ENCODE measurements at places on chromosomes 11 and 22.

GRCh38 chr11:92416971-92417725 is 192.5 kb downstream of the FAT3 start:
- DNase-seq = no peak

GRCh38 chr11:44760477-44760872 is 33.7 kb downstream of the TSPAN18 start:
- DNase-seq = no peak

DNA sequence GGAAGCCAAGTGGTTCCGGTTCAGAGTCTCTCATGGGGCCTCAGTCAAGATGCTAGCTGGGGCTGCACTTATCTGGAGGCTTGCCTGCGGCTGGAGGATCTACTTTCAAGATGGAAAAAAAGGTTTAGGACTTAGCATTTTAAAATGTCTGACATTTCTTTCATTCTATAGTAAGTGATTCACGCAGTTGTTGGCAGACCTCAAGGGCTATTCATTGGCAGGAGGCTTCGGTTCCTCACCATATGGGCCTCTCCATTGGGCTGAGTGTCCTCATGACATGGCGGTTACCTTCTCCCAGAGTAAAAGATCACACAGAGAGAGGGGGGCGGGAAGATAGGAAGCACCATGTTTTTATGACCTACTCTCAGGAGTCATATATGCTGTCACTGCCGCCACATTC is 298.0 kb upstream of the PLET1 start:
- peak; percentile 30 for DNase-seq

GRCh38 chr22:23033116-23033905 is 37.0 kb upstream of the GNAZ start:
- no peak for DNase-seq

GRCh38 chr11:30917266-30917665 is 331.1 kb upstream of the MPPED2 start:
- DNase-seq = no peak

GRCh38 chr11:74018331-74019005 is 9.6 kb upstream of the UCP3 start:
- DNase-seq = no peak

DNA sequence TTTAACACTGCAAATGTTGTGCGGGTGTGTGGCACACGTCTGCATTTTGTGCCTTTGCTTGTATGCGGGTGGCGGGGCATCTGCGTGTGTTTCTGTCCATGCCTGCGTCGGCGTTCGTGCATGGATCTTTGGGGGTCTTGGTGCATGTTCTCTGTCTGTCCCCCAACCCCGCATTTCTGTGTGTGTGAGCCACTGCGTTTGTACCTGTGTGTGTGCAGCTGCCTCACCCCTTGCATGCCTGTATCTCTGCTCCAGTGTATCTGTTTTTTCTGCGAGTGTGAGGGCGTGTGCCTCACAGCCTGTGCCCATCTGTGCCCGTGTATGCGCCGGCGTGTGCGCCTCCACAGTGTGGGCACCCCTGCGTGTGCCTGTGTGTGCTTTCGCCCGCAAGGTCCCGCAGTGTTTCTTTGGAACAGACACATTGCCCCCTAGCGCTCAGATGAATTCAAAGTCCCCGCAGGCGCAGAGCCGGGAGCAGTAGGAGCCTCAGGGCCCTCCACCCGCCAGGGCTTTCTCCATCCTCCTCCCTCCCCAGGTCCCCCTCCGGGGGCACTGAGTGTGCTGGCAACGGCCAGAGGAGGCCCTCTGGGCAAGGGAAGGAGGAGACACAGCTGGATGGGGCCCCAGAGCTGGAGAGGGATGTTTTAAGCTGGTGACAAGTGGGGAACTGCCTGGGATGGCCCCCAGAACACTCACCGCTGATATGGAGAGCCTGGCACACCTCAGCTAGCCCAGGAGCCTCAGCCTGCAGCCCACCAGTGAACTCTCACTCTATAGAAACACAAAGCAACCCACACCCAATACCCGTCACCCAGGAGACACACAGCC is 3.1 kb upstream of the MN1 start:
- DNase-seq = no peak

DNA sequence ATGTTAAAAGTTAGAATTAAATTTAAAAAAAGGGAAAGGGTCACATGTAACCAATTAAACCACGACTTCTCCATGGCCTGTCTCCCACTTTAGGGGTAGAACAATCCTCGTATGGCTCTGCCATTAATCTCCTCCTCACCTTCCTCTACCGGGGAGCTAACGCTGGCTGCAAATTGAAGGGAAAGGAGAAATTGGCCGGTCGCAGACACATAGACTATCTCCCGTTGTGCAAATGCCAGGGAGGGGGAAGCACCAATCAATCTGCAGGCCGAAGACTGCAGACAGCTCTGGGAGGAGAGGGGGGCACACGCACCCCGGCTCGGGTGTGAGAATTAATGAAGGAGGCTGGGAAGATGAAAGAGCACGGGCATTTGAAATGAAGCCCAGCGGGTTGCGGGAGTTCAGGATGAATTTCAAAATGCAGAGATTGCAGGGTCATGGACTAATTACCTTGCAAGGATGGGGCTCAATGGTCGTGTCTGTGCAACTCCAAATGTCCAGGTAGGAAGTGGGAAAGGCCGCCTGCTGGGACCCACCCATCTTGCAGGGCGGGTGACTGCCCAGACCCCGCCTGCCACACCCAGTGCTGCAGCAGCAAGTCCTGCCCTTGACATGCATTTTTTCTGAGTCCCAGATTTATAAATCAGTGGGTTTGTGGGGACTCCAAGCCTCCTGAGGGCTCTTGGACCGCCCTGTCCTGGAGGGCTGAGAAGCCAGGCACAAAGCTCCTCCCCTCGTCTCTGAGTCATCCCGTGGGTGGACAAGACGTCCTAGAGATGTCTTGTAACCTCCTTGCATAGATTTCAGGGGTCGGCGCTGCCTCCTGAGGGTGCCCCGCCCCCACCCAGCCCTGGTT is 534.2 kb downstream of the TBC1D22A start:
- DNase-seq = no peak

DNA sequence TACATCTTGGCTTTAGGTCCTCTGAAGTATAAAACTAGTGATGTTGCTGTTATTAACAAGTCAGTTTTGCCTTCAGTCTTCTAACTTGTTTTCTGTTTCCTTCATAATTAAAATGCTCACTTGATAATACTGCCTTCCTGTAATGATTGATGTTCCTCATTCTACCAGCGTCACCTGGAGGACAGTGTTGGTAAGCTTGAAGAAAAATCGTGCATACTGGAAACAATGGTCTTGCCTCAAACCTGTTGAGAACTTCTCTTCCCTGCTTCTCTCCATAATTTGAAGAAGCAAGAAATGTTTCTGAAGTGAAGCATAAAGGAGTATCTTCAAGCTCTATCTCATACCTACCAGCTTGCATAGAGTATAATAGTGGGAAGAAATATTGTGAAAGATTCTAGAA is 3.0 kb downstream of the YWHAH start:
- no peak for DNase-seq

DNA sequence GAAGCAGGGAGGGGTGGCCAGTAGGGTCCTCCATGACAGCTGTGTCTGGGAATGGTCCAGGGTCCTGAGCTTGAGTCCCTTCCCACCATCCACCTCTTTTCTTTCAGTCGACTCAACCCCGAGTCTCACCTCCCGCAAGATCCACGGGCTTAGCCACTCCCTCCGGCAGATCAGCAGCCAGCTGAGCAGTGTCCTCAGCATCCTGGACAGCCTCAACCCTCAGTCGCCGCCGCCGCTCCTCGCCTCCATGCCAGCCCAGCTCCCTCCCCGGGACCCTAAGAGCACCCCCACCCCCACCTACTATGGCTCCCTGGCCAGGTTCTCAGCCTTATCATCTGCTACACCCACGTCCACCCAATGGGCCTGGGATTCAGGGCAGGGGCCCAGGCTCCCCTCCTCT is 81.9 kb downstream of the CEP164 start:
- DNase-seq = no peak

DNA sequence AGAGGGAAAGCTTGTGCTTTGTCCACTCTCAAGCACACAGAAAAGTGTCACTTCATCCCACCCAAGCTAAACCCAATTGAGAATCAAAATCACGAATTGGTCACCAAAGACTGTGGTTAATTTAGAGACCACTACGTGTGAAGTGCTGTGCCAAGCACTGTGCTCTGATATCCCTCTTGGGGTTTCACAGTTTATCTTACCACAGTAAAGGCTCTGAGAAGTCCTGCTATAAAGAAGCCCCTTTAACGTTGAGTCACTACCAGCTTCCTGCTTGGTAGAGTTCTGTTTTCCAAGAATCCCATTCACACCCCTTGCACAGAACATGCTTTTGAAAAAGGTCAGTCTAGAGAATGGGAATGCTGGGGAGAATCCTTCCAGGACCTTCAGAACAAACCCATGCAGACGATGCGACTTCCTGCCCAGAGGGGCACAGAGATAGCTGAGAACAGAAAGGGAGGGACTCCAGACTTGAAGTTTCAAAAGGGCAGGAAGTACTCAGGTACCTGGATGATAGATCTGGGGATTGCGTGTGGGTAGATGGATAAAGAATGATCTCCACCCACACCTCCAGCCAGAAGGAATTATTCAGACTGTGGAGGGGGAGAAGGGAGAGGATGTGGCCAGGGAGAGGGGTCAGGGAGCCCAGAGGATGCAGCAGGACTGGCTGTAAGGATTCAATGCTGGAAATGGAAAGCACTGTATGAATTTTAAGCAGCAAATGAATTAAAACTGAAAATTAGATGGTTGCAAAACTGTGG is 18.1 kb upstream of the TSPAN18 start:
- no peak for DNase-seq

GRCh38 chr11:130383344-130384211 is 44.8 kb downstream of the ADAMTS8 start:
- DNase-seq = peak; percentile 99

DNA sequence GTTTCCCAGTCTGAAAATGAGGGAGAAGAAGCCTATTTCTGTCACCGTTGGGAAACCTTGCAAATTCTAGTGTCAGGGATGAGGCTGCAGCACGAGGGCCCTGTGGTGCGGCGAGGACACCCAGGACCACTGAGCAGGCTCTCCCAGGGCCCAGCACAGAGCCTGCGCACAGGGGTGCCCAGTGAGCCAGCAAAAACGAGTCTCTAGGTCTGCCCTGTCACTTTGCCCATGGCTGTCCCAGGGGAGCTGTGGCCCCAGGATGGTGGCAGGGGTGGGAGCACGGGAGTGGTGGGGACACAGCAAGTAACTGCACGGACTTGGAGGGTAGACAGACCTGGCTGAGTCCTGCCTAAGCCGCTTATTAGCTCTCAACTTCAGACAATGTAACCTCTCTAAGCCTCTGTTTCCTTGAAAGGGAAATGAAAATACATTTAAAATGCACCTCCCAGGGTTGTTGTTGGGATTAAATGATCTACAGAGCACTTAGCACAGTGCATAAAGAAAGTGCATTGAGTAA is 44.2 kb downstream of the DSCAML1 start:
- DNase-seq = no peak

DNA sequence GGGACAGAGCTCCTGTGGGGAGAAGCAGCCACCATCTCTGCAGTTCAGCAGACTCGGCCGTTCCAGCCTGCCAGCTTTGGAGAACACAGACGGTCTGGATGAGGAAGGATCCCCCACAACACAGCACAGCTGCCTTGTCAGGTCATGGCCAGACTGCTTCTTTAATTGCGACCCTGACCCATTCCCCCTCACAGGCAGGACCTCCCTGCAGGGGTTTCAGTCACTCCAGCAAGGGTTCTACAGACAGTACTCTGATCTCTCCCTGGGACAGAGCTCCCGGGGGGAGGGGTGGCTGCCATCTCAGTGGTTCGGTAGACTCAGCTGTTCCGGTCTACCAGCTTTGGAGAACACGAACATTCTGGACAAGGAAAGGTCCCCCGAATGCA is 173.5 kb downstream of the TTC28 start:
- DNase-seq = no peak

GRCh38 chr11:118091690-118092089 is 4.9 kb upstream of the SMIM35 start:
- DNase-seq = no peak

GRCh38 chr22:45731798-45732495 is 60.3 kb downstream of the ATXN10 start:
- DNase-seq = no peak

DNA sequence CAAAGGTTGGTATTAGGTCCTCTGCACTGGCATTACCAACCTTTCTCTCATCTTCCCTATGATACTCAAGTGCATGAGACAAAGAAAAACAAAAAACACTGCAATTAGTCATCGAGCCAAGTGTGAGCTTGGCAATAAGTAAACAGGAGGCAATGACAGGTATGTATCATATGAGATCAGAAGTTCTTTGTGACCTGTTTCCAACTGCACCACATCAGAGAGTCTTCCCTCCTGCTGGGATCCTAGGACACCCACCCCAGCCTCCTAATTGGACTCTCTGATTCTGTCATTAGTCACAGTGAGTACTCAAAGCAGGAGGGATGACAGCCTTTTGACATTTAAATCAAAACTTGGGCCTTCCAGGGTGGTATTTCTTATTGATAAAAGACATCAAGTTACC is 7.8 kb upstream of the JAML start:
- DNase-seq = no peak

DNA sequence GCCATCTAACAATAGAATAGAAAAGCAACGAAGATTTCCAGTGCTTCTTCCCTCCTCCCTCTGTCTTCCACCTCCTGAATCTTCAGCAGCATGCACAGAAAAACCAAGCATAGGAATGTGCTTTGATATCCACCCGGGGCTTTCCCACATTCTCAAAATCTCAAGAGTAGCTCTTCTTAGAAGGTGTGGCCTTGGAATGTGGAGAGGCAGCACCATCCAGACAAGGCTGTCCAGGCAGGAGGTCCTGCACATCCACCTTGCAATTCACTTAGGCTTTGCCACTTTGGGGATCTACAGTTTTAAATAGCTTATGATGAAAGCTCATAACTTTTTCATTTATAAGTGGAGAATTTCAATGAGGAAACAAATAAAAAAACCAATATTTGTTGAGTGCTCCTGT is 72.9 kb downstream of the KIRREL3 start:
- no peak for DNase-seq

GRCh38 chr22:49300951-49301397 is 526.7 kb downstream of the BRD1 start:
- no peak for DNase-seq

DNA sequence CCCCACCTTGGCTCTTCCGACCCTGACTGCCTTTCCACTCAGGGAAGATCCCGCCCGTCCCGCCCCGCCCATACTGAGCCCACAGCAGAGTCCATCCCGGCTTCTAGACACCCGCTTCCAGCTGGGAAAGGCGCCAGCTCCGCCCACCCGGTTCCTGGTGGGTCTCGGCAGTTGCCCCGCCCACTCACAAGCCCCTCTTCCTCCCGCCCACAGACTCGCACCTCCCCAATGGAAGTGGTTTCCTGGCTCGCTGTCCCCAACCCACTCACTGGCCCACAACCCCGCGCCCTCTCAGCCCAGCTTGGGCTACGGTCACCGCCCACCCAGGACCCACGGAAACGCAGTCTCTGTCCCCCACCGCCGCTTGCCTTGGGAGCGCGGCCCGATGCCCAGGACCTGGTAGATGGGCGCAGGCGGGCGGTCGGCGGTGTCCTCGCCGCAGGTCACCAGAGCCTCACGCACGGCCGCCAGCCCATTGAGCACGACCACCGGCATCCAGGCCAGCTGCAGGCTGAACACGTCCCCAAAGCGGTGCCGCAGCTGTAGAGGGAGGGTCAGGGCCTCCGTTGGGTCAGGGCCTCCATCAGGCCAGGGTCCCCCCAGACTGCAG is 22.2 kb upstream of the CYP2D6 start:
- no peak for DNase-seq

Measured in fibroblast of skin of left biceps (primary cell).